Stimulated activated CD4-positive, alpha-beta T cell treated with anti-CD3 and anti-CD28 coated beads, Interleukin-15, amount 100 ng/mL, for 1 hour (primary cell): ENCODE measurements at places on chromosomes 16 and 17.

DNA sequence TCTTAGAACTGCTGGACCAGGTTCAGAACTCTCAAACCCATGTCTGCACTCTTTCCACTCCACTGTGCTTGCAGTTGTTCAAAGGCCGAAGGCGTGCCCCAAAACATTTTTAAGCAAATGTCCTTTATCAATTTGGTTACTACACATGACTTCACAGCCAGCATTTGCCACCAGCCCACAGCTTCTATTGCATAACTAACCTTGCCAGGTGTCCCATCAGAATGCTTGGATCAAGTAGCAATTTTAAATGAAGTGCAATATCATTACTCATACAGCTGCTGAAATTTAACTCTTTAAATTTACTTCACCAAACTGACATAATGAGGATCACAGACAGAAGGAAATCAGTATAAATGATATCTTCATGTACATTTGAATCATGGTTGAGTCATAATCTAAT, 29.8 kb upstream of the HS3ST3A1 start:
- no peak for DNase-seq

- DNase-seq, result no peak
Measured at GRCh38 chr17:34360601-34361270, 2.3 kb downstream of the CCL1 start.

- DNase-seq, result no peak
Measured at GRCh38 chr17:12256380-12256995, 235.8 kb downstream of the MAP2K4 start.

DNA sequence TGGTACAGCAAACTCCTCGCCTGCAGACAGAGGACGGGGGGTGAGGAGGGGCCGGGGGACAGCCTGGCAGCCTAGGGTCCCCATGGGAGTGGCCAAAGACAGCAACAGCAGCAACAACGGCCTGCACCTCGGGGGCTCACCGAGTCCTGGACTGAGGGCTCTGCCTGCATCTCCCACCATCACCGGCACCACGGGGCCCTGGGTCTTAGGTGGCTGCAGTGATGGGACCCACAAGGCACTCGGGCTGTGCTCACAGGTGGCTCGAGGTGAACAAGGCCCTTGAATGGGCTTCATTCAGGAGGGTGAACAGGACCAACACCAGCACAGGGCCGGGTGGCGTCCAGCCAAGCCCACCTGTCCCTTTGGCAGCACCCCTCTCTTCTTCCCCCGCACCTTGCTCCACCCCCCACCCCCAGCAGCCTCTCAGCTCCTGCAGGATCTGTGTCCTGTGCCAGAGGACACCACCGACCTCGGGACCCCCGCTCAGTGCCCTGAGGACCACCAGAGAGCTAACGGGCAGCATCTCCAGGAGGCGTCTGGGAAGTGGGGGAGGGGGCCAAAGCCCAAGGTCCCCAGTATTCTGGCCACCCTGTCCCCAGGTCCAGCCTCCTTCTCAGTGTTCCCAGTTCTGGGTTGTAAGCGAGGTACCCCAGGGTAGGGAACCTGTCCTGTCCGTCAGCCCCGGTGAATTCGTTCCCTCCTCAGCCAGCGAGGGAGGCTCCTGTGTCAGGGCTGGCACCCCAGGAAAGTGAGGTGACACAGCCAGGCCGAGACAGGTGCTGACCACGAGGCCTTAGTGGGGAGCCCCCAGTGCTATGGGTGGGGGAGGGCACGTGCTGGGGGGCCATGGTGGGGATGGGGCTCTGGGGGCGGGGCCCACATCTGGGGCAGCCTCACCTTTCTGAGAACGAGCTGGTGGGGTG, 94.3 kb downstream of the TBC1D16 start:
- no peak for DNase-seq

GRCh38 chr16:19283637-19284036, 1.9 kb upstream of the CLEC19A start:
- no peak for DNase-seq

DNA sequence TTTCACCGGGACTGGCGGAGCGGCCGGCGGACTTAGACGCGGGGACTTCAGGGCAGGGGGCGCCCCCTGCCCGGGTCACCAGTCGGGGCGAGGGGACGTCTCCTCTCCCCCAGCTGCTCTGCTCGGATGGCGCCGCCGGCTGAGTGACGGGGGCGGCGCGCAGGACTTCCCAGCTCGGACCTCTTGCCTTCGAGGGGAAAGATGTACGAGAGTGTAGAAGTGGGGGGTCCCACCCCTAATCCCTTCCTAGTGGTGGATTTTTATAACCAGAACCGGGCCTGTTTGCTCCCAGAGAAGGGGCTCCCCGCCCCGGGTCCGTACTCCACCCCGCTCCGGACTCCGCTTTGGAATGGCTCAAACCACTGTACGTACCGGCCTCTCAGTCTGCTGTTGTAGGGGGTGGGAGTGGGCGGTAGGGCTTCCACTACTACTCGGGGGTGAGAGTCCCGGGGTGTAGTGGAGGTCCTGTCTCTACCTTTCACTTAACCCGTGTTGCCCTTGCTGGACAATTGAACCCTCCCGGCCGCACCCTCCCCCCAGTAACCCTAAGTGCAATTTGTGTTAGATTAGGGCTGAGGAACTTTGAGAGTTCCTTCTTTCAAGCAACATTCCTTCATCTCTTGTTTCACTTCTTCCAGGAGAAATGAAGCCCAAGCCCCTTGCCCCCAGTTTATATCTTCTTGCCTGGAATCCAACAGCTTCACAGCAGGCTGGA, 21.9 kb downstream of the GJD3 start:
- no peak for DNase-seq

- DNase-seq, result no peak
Measured at GRCh38 chr16:85988306-85988705, 89.3 kb downstream of the IRF8 start.

DNA sequence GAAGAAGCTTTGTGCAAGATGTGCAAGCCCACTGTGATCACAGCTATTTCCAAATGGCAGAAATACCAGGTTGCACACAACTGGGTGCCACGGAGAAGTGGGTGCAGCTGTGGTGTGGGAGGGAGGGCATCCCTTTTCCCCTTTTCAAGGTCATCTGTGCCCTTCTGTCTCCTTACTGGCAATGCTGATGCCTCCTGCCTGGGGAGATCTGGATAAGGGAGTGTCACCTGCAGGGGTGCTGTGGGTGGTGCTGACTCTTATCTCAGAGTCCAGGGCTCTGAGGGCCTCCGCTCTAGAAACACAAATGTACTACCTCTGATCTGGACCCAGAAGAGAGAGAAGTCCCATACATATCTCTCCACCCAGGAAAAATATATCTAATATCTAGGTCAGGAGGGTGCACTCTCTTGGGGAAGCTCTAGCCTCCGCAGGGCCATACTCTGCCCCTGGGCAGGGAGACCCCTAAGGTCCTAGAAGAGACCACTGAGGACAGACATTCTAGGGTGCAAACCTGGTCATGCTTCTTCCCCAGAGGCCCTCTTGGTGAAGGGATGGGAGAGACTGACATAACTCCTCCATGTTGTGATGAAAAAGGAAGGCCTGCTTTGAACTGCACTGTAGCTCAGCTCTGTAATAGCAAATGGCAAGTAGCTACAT, 18.5 kb downstream of the NPRL3 start:
- no peak for DNase-seq

GRCh38 chr17:67865438-67865837, 40.1 kb downstream of the BPTF start:
- DNase-seq, result no peak

DNA sequence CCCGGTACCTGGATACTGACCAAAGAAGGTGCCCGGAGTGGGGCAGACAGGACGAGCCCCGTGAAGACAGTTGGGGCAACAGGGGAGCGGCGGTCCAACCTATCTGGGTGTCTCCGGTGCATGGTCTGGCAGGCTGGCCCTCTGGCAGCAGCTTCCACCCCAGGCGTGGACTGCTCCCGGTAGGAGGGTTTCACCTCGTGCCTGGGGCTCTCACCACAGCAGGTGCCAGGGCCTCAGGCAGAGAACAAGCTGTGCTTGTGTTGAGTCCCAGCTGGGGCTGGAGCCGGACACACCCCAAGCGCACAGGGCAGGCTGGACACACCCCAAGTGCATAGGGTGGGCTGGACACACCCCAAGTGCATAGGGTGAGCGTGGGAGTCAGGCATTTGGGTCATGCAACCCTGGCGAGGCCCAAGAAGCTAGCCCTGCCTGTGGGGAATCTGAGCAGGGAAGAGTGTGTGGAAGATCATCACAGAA, 1.5 kb upstream of the FBXL16 start:
- no peak for DNase-seq

GRCh38 chr16:86975445-86975844, 341.7 kb downstream of the C16orf95 start:
- DNase-seq, result no peak

DNA sequence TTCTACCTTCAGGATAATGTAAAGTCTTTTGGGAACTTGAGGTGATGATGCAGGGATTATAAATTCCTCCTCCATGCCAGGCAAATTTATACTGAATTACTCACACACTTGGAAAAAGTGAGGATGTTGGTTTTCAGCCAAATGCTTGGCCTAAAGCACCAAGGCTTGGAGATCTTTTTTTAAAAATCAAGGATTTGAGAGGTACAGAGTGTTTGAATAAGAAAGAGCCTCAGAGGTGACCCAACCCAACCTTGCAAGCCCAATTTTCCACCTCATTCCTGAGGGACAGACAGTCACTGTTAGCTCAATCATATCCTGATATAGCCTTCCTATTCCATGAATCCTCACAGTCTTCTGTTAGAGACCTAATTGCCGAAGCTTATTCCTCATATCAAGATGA, 14.0 kb downstream of the GRIN2A start:
- no peak for DNase-seq

- DNase-seq, result no peak
Measured at GRCh38 chr16:79069633-79070032, 530.9 kb downstream of the MAF start.

DNA sequence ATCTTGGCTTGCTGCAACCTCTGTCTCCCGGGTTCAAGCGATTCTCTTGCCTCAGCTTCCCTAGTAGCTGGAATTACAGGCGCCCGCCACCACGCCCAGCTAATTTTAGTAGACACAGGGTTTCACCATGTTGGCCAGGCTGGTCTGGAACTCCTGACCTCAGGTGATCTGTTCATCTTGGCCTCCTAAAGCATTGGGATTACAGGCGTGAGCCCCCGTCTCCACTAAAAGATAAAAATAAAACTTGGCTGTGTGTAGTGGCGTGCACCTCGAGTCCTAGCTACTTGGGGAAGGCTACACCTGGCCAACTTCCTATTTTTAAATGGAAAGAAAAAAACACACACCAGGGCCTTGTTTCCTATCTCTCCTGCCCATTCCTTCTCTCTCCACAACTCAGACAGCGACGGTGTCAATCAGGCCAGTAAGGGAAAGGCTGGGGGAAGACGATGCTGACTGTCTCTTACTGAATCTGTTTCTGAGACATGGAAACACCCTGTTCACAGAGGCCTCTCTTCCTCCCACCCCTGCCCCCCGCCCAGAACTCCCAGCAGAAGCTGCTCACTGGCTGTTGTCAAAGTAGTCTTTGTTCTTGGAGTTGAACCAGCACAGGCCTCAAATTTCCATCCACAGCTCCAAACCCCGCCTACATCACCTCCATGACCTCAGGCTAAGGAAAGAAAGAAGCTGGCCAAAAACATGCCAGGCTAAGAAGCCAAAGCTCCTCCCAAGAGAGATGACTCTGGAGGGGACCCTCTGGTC, 96.6 kb downstream of the NXN start:
- DNase-seq, result no peak

DNA sequence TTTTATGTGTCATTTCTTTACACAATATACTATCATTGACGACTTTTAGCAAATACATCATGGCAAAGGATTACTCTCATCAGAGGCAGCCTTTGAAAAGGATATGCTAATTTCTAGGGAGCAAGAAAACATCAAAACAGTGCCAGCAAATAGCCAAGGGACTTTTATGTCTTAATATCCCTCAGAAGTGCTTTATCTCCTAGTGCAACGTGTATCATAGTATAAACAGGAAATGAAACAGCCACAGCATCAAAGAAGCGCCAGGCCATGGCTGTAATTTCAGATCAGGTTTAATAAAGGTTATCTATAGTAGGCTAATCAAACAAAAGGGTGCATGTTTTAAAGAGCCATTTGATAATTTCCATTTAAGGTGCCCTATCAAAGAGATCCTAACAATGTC, 159.9 kb downstream of the AXIN2 start:
- DNase-seq, result no peak

GRCh38 chr17:30942308-30943079, 20.7 kb downstream of the ADAP2 start:
- no peak for DNase-seq

GRCh38 chr16:86050111-86050510, 151.1 kb downstream of the IRF8 start:
- DNase-seq, result no peak

DNA sequence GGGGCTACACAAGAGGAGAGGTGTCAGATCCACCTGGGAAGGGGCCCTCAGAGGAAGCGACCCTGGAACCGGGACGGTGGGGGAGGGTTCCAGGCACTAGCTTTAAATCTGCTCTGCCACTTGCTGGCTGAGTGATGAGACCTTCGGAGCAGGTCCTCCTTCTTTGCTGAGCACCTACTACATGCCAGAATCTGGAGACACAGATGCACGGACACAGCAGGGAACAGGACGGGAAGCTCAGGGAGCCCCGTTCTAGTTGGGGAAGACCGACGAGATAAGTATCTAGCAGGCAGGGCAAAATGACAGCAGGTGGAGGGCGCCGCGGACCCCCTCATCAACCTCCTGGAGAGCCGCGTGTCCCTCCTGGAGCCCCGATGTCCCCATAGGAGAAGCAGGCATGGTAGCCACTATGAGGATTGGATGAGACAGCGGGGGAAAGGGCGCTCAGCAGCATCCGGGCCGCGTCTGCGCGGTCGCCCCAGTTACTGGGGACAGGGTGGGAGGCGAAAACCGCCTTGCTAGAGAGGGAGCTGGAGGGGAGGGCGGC, 27.2 kb downstream of the SBK1 start:
- DNase-seq, result no peak
